ENCODE measurements at places on chromosomes 16 and 17.

DNA sequence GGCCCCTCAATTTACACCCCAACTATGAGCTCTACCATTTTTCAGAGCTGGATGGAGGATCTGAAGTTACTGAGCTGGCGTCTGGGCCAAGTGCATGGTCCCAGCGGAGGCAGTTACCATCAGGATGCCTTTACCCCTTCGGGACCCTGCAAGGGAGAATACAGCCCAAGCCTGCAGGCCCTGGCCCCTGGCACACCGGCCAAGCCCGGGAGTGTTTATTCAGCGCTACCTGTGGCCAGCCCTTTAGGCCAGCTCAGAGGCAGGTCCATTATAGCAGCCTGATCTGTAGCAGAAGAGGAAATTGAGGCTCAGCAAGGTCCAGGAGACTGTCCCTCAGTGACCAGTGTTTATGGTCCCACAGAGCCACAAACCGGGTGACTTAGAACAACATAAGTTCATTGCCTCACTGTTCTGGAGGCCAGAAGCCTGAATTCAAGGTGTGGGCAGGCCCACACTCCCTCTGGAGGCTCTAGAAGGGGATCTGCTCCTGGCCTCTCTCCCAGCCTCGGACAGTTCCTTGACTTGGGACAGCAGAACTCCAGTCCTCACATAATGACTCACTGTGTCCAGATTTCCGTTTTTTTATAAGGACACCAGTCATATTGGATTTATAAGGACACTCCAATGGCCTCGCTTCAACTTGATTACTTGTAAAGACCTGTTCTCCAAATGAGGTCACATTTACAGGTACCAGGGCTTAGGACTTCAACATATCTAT, 8.8 kb downstream of the SEC14L5 start:
- DNase-seq = no peak

- no peak for DNase-seq
These were observed 47.6 kb upstream of the PVALEF start for GRCh38 chr17:81117672-81118198.

DNA sequence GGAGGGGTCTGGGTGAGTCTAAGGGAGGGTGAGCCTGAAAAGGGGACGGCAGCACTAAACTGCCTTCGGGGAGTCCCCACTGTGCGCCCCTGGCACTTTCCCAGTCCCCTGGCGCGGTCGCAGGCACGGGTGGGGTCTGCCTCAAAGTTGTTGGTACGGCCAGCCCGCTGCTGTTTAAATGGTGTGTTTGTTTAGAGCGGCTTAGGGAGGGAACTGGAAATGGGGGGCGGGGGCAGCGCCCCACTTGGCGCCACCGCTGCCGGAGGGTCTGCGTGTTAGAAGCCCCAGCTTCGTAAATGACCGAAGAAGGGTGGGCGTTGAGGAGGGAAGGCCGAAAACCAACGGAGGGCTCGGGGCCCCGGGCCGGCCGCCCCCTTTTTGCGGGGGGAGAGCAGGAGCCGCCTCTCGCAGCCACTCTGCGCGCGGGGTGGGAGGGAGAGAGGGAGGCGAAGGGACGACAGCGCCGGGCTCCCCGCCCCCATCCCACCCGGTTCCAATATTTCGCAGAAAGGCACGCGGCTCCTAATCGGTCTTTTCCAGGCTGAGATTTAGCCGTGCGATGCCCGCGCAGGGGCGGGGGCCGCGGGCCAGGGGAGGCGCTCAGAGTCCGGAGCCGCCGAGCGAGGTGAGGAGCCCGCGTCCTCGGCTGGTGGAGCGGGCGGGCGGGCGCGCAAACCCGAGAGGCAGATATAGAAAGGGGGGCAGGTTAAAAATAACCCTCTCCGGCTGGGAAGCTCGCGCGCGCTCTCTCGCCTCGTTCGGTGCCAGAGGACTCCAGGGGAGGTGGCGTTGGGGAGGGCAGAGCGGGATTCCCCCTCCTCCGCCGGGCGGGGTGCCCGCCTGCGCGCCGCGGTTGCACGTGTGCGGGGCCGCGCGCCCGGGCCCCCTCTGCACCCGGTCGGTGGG, 54.9 kb downstream of the SREBF1 start:
- DNase-seq = peak; percentile 30

DNA sequence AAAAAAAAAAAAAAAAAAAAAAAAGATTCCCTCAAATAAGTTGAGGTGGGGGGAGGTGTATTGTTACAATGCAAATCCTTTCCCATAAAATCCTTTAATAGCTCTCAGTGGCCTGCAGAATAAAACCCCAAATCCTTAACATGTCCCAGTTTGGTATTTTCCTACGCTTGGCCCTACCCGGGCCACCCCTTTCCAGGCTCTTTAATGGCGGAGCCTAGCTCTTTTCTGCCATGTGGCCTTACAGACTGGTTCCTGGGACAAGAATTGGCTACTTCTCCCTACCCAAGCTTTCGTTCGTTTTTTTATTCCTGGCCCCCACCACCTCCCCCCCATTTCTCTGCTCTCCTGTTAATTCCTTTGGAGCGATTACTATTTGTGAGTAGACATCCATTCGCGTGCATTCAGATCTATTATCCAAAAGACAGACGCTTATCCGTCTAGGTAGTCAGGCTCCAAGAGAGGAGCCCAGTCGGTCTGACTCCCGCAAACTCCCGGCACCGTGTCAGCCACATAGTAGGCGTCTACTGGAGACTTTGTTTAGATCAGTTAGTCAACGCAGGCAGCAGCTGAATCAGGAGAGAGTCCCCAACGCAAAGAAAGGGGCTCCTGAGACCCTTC, 813 bp upstream of the THAP11 start:
- no peak for DNase-seq

DNA sequence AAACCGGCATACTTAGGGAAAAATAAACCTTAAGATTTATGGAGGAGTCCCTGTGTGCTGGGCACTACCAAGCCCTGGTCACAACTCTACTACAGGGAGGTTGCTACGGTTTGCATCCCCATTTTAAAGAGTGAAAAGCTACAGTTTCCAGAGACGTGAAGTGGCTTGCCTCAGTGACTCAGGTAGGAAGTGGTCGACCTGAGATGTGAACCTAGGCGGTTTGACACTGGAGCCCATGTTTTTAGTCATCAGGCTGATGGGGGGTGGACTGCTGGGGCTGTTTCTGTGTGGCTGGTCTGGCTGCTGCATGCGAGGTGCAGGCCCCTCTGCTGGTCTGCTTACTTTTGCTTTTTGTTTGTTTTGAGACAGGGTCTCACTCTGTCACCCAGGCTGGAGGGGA, 6.6 kb downstream of the COX6A2 start:
- no peak for DNase-seq

- no peak for DNase-seq
These were observed 348 bp upstream of the FTSJ3 start for GRCh38 chr17:63827801-63828221.

- DNase-seq = no peak
These were observed 8.5 kb downstream of the ALDH3A2 start for GRCh38 chr17:19656851-19657581.

DNA sequence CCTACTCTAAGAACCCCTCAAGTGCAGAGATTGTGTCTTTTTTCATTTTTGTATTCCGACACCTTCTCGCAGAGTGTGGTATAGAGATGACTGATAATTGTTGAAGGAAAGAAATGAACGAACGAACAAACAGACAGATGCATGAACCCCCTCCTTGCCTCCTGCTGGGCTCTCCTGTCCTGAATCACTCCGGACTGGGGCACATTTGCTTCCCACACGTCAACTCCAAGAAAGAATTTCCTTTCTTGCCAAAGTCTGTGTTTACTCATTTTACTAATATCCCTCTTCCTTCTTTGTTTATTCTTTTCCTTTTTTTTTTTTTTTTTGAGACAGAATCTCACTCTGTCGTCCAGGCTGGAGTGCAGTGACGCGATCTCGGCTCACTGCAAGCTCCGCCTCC, 37.5 kb upstream of the BHLHA9 start:
- no peak for DNase-seq

- DNase-seq = no peak
These were observed 20.9 kb downstream of the METRNL start for GRCh38 chr17:83100220-83100852.

GRCh38 chr17:45578516-45579455, 88.3 kb upstream of the PLEKHM1 start:
- DNase-seq = no peak

GRCh38 chr17:9021992-9022572, 772 bp downstream of the NTN1 start:
- DNase-seq = no peak

DNA sequence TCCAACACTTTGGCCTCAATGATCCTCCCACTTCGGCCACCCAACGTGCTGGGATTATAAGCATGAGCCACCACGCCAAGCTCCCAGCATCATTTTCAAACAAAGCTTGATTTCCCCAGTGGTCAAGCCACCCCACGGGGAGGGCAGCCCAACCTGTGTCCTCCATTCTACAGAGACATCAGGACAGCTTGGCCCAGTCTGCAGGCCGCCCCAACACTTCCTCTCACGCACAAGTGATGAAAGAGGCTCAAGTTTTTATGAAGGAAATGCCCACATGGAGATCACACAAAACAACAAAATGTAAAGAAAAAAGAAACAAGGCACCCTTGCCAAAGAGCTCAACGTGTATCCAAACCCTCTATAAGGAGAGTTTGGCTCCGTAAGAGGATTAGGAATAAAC, 112.4 kb downstream of the XYLT1 start:
- DNase-seq = no peak

DNA sequence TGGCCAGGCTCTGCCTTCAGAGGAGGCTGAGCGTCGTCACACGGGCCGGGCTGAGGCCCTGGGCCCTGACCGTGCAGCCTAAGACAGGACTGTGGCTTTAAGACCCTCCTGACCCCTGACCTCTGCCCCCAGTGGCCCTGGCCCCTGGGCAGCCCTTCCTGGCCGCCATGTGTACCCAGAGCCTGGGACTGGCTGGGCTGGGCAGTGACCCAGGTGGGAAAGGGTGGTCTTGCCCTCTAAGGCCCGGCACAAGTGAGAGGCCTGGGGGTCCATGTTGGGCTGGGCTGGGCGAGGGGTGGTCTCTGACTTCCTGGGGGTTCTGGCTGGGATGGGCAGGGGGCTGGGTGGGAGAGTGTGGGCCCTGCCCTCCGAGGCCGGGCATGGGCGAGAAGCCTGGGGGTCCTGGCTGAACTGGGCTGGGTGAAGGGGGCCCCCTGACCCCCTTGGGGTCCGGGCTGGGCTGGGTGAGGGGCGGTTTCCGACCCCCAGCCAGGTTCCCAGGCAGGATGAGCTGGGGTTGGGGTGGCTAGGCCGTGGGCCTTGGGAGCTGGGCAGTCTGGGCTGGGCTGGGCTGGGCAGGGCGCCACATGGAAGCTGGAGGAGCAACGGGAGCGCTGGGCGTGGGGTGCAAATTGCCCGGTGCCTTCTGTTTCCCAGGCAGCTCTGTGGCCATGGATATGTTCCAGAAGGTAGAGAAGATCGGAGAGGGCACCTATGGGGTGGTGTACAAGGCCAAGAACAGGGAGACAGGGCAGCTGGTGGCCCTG, at the start of gene CDK3:
CDK3 (plus strand) TSS at position 101 of the 767 bp plus-strand sequence; CDS start at position 672, 571 bp downstream.
- DNase-seq = no peak

- DNase-seq = no peak
These were observed 80.8 kb downstream of the CNGB1 start for GRCh38 chr16:57889960-57890751.

- no peak for DNase-seq
These were observed 1.7 kb upstream of the MPO start for GRCh38 chr17:58282442-58282841.

DNA sequence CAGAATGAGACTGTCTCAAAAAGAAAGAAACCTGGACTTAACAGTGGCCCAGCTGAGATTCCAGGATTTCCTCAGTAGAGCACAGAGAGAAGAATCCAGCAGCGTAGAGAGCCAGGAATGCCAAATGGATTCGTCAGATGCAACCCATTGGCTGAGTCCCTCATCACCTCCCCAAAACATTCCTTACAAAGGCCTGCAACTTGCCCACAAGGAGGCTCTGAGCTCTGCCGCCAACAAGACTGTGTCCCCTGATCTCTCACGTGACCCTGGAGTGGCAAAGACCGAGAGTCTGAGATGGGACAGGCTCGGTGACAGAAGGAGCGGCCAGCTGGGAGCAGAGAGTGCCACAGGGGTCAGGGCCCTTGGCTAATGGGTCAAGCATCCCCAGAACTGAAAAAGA, 6.9 kb upstream of the CHMP6 start:
- DNase-seq = no peak

GRCh38 chr16:70779361-70779760, 21.6 kb downstream of the VAC14 start:
- no peak for DNase-seq

- no peak for DNase-seq
These were observed 72.8 kb downstream of the WIPI1 start for GRCh38 chr17:68384471-68384870.

DNA sequence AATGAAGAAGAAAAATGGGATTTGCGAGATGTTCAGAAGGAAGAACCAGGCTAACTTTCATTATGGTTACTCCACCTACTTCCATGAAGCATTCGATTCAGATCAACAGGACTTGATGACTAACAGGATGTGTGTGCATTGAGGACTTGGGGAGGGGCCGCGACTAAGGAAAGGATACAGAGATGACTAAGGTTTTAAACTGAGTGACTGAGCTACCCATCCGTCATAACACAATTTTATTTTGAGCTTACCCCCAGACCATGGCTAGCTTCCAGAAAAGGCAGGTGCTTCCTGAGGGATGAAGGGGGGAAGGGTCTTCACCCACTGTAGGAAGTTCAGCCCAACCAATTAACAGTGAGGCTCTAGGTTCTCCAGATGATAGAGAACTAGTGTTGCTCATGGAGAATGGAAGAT, 2.5 kb upstream of the CDYL2 start:
- DNase-seq = peak; percentile 66

GRCh38 chr16:55736671-55737070, 80.9 kb downstream of the SLC6A2 start:
- no peak for DNase-seq

DNA sequence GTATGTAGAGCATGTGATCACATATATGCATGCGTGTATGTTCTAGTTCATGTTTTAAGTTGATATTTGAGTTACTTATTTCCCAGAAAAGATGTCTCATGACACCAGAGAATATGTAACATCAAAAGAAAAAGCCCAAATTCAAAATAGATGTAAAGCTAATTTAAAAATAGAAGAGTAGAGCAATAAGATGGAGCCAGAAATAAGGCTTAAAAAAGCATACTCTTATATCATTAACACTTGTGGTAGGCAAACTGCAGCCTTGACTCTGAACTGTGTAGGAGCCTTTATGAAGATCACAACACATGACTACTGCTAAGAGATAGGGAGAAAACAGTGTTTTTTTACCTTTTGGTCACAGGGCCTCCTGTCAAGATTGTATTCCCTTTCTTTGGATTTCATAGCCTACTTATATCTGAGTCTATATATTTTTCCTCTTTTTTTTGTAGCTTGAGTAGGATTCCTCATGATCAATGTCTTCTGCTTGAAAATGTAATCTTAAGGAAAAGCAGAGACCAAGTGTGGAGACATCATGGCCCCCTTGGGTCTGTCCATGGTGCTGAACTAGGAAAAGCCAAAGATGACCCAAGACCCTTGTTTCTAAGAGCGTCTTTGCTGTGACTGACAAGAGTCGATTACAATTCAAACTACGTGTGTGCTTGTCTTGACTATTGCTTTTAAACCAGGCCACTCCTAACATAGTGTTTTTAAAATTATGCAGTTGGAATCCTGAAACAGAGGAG, 390.4 kb downstream of the SHISA9 start:
- no peak for DNase-seq

GRCh38 chr16:709566-710499, 4.2 kb upstream of the FBXL16 start:
- DNase-seq = no peak

- DNase-seq = no peak
These were observed 84.8 kb downstream of the MRM1 start for GRCh38 chr17:36686123-36686669.
